IPS-NIHi11 (cell line): ENCODE measurements at places on chromosomes 4 and X.
A peak's percentile ranks its signal among the peaks of the same experiment; 100 is the strongest.

DNA sequence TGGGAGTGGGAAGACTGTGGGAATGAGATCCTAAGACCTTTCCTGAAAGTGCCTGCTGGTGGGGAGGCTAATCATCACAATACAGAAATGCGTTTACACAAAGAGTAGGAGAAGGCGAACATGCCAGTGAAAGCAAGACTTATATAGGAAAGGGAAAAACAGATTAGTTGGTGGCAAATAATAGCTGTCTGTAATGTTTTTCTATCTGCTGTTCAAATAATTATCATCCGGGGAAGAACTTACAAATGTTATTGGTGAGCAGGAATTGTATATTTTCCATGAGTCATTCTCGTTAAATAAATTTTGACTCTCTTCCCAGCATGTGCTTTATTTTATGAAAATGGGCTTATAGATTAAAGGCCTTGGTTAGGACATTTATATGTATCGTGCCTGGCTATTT lies 196.5 kb downstream of the ARHGAP10 start:
- DNase-seq: no peak

GRCh38 chr4:173498023-173498422 lies 32.0 kb downstream of the HAND2 start:
- DNase-seq: no peak

GRCh38 chrX:20015945-20016615 lies 25.2 kb upstream of the BCLAF3 start:
- no peak for DNase-seq

GRCh38 chrX:52424656-52425055 lies 55.8 kb downstream of the XAGE2 start:
- no peak for DNase-seq

GRCh38 chr4:6826781-6827508 lies 44.4 kb downstream of the KIAA0232 start:
- DNase-seq: no peak

- DNase-seq: no peak
These were observed 1415.6 kb upstream of the PCDH7 start for GRCh38 chr4:29304595-29304994.

DNA sequence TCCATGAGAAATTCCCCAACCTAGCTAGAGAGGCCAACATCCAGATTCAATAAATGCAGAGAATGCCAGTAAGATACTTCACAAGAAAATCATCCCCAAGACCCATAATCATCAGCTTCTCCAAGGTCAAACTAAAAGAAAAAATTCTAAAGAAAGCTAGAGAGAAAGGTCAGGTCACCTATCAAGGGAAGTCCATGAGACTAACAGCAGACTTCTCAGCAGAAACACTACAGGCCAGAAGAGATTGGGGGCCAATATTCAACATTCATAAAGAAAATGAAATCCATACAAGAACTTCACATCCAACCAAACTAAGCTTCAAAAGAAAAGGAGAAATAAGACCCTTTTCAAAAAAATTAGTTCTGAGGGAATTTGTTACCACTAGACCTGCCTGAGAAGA lies 118.8 kb upstream of the ANXA10 start:
- no peak for DNase-seq

- no peak for DNase-seq
These were observed 88.5 kb downstream of the HADH start for GRCh38 chr4:108078024-108078733.

DNA sequence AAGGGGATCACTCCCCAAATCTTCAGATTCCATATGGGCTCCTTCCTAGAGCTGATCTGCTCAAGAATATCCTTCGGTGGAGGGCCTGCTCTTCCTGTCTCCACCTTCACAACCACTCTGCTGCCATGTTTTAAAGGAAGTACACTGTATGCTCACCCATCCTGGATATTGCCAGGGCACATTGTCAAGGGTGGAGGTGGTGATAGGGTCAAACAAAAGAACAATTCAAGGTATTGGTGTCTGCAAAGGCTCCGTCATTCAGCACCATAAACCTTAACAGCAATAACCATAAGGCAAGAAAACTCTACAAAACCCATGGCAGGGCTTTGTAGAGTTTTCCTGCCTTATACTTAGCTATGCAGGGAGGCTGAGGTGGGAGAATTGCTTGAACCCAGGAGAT lies 18.9 kb downstream of the NAAA start:
- DNase-seq: no peak

DNA sequence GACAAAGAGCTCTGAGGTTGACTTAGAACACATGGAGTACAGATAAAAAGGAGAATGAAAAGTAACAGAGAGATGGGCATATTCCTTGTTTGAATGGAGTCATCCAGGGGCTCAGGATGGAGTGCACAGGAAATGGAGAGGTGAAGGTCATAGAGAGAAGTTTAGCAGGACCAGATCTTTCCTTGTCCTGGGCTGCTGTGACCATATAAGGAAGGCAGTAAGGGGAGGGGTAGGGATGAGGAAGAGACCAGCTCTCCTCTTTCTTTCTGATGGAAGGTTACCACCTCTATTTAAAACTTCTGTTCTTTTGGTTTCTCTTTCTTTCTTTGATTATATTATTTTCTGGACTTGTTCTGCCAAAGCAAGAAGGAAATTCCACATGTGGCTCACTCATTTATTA lies 27.0 kb downstream of the AR start:
- DNase-seq: peak; percentile 15
